ENCODE measurements at places on chromosomes 5 and 9. TPM values are rescaled to one million over a fixed set of nuclear protein-coding genes. Genes with fewer than 3 reads are reported as not detected.

GRCh38 chr9:12712532-12712931 lies 19.3 kb downstream of the TYRP1 start:
- H3K4me1 ChIP-seq, result no peaks in the 10 kb centered on the region
- no peaks in the 10 kb centered on the region for H3K27me3 ChIP-seq
- H3K4me3 ChIP-seq, result no peak overlapping the region
- no peak overlapping the region for H3K27ac ChIP-seq
- no peak for DNase-seq
- H3K36me3 ChIP-seq, result no peaks in the 10 kb centered on the region

HSPB3 gene
- total RNA-seq, result not detected

DNA sequence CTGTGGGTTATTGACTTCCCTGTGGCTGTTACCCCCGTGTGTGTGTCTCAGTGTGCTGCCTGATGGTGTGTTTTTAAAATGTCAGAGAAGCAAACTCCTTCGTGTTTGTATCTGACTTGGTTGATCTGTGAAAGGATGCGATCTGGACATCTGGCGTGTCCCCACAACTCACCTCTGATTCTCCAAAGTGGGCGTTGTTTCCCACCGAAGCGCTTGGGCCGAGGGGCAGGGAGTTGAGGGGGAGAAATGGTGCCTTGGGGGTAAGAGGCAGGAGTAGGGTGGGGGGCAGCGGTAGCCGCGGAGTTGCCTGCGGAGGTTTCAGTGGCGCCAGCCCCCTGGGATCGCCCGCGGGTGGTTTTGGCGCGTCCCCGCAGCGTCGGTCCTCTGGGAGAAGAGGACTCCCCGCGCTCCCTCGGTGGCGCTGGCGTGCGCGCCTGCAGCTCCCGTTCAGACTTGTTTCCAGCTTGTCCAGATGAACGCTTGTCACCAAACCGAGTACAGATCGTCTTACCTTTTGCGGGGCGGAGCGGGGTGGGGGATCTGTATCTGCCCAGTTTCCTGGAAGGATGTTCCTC lies 1.1 kb downstream of the MAST4 start:
- H3K27ac ChIP-seq, result no peak overlapping the region
- peaks cover 59% of the 10 kb centered on the region for H3K27me3 ChIP-seq
- peaks cover 10% of the 10 kb centered on the region for H3K4me1 ChIP-seq
- H3K36me3 ChIP-seq, result no peaks in the 10 kb centered on the region

INSL4 gene
- not detected for total RNA-seq

GRCh38 chr5:92887254-92887653 lies 693.8 kb downstream of the NR2F1-AS1 start:
- H3K4me3 ChIP-seq, result no peak overlapping the region
- no peaks in the 10 kb centered on the region for H3K36me3 ChIP-seq
- no peak overlapping the region for H3K27ac ChIP-seq

- no peak for DNase-seq
- H3K36me3 ChIP-seq, result peaks cover 81% of the 10 kb centered on the region
- H3K4me1 ChIP-seq, result no peaks in the 10 kb centered on the region
- H3K27ac ChIP-seq, result no peak overlapping the region
- H3K27me3 ChIP-seq, result no peaks in the 10 kb centered on the region
Measured at GRCh38 chr9:128824911-128825310, 4.7 kb downstream of the SPOUT1 start.

- peaks cover 11% of the 10 kb centered on the region for H3K4me1 ChIP-seq
- H3K4me3 ChIP-seq, result no peak overlapping the region
- no peak overlapping the region for H3K27ac ChIP-seq
- no peak for DNase-seq
Measured at GRCh38 chr9:130266236-130267098, 907 bp downstream of the HMCN2 start.

DNA sequence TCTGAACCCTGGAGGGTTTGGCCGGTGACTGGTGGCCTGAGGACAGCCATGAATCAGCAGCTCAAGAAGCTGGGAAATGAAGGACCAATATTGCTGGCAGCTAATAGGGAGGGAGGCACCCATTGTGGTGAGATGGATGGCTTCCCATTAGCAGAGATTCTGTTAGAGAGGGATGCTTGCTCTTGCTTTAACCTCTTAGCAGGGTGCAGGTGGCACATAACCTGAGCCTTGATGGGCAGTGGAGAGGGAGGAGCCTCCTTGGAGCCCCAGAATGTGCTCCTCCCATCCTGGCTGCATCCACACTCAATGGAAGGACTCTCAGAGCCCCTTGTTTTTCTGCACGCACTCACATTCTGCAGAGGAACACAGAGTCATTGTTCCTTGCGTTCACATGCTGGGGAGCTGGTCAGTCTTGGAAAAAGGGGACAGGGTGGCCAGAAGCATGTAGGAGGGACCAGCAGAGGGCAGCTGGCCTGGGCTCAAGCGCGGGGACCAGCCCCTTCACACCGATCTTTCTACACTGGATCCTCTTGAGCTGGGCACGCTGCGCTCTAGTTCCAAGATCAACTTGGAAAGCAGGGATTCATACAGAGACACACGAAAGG lies 161.8 kb downstream of the MED10 start:
- no peaks in the 10 kb centered on the region for H3K27me3 ChIP-seq
- no peak overlapping the region for H3K27ac ChIP-seq

SLC46A2 gene
- not detected for total RNA-seq

PCA3 gene
- under 0.01 TPM for total RNA-seq

- no peak for DNase-seq
- H3K4me1 ChIP-seq, result peaks cover 23% of the 10 kb centered on the region
- H3K36me3 ChIP-seq, result no peaks in the 10 kb centered on the region
- H3K4me3 ChIP-seq, result no peak overlapping the region
Measured at GRCh38 chr5:102796498-102796897, 41.4 kb downstream of the PAM start.
